ENCODE measurements at places on chromosomes 12 and 14.

DNA sequence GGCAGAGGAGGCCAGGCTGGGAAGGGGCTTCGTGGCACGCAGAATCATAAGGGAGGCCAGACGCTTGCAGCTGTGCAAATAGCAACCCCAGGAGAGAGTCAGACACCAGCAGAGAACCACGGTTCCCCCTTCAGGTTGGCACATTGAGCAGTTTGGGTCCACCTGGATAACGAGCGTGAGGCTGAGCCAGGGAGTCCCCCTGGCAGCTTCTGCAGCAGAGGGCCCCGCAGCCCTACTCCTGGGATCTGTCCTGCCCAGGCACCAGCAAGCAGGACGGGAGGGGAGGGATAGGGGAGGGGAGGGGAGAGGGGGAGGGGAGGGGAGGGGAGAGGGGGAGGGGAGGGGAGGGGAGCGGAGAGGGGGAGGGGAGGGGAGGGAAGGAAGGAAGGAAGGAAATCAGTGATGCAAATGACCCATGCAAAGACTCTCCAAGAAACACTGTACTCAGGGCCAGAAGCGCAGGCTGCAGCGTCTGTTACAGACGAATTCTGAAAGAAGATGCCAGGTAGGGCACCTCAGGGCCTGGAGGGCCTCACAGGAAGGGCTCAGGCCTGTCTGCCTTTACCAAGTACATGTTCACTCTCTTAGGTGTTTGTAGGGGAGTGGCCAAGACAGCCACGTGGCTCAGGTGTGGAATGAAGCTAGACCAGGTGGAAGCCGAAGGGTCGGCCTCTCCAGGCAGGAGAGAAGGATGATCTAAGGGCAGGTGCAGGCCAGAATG is 32.3 kb upstream of the MMP17 start:
- no peak for DNase-seq

DNA sequence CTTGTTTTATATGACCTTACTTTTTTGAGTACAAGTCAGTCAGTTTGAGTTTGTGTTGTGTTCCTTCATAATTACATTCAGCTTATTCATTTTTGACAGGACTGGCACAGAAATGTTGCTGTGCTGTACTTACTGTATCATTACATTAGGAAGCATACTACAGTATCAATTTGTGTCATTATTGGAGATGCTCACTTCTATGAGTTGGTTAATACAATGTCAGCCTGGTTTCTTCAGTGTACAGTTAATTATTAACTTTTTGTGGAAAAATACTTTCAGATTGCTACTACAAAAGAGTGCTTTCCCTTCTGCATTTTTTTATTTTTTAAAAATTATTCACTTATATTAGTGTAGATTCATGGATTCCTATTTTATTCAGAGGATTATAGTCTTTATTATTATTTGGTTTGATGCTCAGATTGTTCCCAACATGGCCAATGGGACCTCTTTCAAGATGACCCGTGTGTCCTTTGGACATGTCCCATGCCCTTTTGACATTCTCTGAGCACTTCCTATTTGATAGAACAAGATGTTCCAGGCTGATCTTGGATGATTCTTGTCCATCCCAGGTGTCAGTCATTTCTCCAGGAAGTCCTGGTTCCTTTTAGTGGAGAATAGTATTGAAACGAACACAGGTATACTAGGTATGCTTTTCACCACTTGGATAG is 66.6 kb downstream of the MON2 start:
- DNase-seq = no peak

DNA sequence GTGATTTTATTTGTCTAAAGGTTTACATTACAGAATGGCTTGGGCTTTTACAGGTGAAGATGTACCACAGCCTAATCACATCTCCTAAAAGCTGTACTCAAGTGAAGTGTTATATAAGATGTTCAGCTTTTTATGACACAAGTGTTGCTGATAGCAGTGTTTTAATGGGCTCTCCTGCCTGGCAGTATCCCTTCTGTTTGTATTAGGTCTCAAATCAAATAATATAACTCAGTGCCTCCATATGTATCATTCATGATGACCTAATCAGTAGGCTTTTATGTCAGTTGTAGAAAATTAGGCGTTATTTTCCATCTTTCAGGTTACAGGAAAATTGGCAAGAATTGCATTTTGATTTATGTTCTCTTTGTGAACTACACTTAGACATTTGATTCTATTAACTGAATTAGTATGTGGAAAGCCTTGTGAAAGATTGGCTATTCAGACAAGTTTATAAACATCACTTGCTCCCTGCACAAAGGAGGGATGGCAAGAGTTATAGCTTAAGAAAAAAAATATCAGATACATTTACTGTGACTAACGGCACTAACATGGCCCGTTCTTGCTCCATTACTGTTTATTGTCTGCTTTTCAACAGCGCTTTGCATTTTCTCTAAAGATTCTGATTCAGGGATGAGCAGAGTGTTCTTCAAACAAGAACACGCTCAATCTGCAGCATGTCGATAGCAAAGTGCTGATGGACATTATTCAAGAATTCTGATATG is 143.7 kb upstream of the DIO2 start:
- no peak for DNase-seq

- DNase-seq = no peak
Observed at GRCh38 chr12:133057446-133057845, 20.1 kb downstream of the ZNF84 start.

GRCh38 chr12:4701395-4702190 is 18.6 kb upstream of the GALNT8 start:
- DNase-seq = no peak

DNA sequence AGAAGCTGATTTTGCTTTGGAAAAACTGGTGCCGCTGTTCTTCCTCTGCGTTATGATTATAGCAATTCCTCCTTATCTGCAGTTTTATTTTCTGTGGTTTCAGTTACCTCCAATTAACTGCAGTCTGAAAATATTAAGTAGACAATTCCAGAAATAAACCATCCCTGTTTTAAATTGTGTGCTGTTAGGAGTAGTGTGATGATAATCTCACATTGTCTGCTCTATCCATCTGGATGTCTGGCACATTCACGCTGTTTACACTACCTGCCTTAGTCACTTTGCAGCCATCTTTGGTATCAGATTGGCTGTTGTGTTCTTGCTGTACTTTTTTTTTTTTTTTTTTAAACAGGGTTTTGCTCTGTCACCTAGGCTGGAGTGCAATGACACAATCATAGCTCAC is 141.0 kb downstream of the GRIP1 start:
- no peak for DNase-seq
